ENCODE measurements at places on chromosomes 2 and 18.

DNA sequence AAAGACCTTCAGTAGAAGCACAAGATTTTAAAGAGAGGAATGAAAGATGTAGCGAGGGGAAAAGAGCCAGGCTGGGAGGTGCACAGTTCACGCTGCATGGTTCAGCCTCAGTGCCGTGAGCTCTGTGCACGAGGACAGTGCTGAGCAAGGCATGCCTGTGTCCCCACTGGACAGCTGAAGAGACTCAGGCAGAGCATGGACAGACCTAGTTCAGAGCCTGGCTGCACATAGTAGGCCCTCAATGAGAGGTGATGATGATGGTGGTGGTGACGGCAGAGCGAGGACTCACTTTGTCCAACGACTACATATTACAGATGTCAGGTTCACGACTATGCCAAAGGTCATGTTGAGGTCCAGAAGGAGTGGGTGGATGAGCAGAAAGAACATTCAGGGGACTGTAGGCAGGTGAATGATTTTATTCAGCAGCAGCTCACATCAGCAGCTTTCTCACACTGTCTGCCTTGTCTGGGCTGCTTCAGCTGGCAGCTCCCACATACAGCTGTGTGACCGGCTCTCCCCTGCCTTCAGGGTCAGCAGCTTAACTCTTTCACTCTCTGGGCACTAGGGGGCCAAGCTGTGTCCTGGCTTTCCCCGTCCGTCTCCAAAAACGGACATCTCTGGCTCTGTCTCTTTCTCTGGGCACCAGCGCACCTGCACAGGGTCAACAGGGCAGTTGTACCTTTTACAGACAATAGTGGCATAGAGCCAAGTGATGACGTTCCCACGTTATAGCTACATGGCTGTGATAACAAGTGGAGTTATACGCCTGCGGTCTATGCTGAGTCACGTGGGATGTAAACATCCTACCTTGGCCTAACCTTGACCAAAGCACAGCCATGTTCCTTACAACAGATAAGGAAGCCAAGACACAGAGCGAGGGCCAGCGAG is 128.8 kb upstream of the MSH6 start:
- no peaks in the 10 kb centered on the region for H3K36me3 ChIP-seq
- no peak overlapping the region for H3K4me3 ChIP-seq
- DNase-seq = no peak
- H3K27ac ChIP-seq = no peak overlapping the region
- no peaks in the 10 kb centered on the region for H3K4me1 ChIP-seq

DNA sequence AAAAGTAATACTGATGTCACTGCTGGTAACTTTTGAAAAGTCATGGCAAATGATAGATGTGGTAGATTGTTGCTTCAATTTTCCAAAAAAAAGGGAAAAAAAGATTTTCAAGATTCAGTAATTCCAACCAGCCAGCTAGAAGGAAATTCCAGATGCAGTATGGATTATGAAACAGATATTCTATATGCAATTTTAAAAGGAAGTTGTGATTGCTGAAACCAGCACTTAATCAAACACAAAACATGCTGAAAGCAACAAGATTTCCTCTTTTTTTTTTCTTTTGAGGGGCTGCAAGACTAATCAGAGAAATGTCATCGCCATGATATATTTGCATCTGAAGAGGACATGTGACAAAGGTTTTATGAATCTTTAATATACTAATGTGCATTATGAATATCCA is 5.1 kb upstream of the HNMT start:
- H3K27ac ChIP-seq = no peak overlapping the region
- no peaks in the 10 kb centered on the region for H3K4me1 ChIP-seq
- no peak for DNase-seq

- no peak overlapping the region for H3K27ac ChIP-seq
- H3K4me3 ChIP-seq = no peak overlapping the region
- no peaks in the 10 kb centered on the region for H3K27me3 ChIP-seq
- H3K4me1 ChIP-seq = no peaks in the 10 kb centered on the region
- DNase-seq = no peak
Observed at GRCh38 chr2:125313806-125314205, 1288.7 kb downstream of the CNTNAP5 start.

- H3K27ac ChIP-seq = no peak overlapping the region
- H3K36me3 ChIP-seq = no peaks in the 10 kb centered on the region
- H3K27me3 ChIP-seq = no peaks in the 10 kb centered on the region
- H3K4me3 ChIP-seq = no peak overlapping the region
Observed at GRCh38 chr2:224271617-224272236, 130.2 kb downstream of the FAM124B start.

DNA sequence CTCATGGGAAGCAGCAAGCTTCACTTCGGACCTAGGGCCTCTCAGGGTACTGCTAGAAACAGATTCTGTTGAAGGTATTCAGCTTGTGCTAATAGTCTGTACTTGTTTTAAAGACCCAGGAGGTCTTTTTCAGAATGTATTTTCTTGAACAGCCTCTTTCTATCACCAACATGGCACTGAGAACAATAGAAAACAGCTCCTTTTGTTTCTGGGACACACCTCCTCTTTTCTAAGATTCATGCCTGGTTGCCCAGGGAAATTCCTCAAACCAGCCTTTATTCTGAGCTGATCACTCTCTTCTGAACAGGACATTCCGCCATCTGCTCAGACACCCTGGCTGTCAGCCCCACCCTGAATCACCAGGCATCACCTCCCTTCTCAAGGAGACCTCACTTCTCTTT is 389.6 kb downstream of the TGIF1 start:
- no peaks in the 10 kb centered on the region for H3K27me3 ChIP-seq
- H3K4me1 ChIP-seq = no peaks in the 10 kb centered on the region
- H3K4me3 ChIP-seq = no peak overlapping the region
- DNase-seq = no peak
- H3K27ac ChIP-seq = no peak overlapping the region

DNA sequence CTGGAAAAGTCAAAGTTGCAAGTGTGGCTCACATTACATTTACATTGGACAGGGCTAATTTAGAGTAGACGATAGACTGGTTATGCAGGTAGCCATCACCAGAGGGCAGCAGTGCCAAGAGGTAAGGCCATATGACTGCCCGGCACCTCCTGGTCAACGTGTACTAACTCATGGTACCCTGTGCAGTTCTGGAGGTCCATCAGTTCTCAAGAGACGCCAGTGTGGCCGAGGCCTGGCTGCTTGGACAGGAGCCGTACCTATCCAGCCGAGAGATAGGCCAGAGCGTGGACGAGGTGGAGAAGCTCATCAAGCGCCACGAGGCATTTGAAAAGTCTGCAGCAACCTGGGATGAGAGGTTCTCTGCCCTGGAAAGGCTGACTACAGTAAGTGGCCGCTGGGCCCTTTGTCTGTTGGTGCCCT is 65.8 kb upstream of the EML6 start:
- no peak overlapping the region for H3K4me3 ChIP-seq
- DNase-seq = no peak
- H3K27ac ChIP-seq = no peak overlapping the region
- H3K4me1 ChIP-seq = no peaks in the 10 kb centered on the region
- peaks cover 81% of the 10 kb centered on the region for H3K36me3 ChIP-seq

DNA sequence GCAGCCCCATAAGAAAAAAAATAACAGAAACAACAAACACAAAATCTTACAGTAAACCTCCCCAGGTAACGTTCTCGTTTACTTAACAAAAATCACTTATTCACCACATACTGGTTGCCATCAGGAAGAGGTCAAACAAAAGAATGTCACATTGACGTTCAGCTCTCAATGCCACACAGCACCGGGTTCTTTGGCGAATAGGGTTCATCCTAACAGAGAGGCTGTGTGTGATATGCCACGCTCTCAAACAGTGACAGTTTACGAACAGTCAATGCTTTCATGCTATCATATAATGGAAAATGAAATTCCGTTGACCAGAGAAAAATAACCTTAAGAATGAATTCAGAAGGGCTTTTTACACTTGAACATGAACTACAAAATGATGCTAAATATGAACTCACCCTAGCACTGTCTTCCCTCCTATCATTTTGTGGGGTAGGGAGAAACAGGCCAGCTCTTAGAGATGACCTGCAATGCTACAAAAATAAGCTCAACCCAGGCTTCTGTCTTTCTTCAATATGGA is 2.0 kb downstream of the TMEM163 start:
- no peaks in the 10 kb centered on the region for H3K36me3 ChIP-seq
- DNase-seq = no peak
- H3K4me3 ChIP-seq = no peak overlapping the region
- no peak overlapping the region for H3K27ac ChIP-seq

DNA sequence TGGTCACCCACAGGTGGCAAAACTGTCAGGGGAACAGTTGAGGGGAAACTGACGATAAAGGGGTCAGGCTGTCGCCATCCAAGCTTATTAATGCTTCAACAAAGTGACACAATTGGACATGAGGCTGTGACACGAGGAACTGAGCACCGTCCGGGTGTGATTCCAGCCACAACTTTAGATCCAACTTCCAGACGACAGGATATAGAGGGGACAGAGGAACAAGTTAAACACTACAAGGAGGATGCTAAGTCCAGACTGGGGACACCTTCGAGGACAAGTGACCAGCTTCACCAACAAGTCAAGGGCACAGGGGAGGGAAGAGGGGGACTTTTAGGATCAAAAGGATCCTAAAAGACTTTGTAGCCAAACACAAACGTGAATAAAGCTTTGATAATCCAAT is 23.8 kb downstream of the BOK start:
- DNase-seq = no peak
- H3K4me3 ChIP-seq = no peak overlapping the region
- no peaks in the 10 kb centered on the region for H3K4me1 ChIP-seq
- no peak overlapping the region for H3K27ac ChIP-seq

- no peak for DNase-seq
- H3K36me3 ChIP-seq = peaks cover 4% of the 10 kb centered on the region
- H3K27me3 ChIP-seq = no peaks in the 10 kb centered on the region
- H3K27ac ChIP-seq = no peak overlapping the region
Observed at GRCh38 chr2:188529710-188530109, 238.0 kb downstream of the GULP1 start.

- no peak for DNase-seq
- H3K27me3 ChIP-seq = no peaks in the 10 kb centered on the region
- no peaks in the 10 kb centered on the region for H3K4me1 ChIP-seq
- H3K27ac ChIP-seq = no peak overlapping the region
- H3K36me3 ChIP-seq = no peaks in the 10 kb centered on the region
Observed at GRCh38 chr2:64383881-64384280, 70.1 kb upstream of the LGALSL start.

DNA sequence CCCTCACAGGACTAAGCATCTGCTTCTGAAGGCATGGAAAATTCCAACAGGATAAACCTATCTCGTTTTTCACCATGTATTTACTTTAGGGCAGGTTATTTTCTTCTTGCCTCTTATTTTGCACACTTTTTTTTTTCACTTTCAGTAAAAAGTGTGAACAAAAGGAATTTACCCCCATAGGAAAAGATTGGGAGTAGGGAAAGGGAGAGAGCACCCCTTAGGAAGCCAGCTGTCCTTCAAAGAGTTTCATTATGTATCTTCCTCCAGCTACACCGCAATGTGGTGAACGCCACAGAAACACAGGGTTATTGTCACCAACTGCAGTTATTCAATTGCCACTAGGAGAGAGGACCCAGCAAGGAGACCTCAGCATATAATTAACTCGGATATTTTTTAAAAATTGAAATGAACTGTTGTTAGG is 286.2 kb upstream of the VRK2 start:
- no peak overlapping the region for H3K4me3 ChIP-seq
- no peak overlapping the region for H3K27ac ChIP-seq
- no peaks in the 10 kb centered on the region for H3K27me3 ChIP-seq
- H3K4me1 ChIP-seq = no peaks in the 10 kb centered on the region

DNA sequence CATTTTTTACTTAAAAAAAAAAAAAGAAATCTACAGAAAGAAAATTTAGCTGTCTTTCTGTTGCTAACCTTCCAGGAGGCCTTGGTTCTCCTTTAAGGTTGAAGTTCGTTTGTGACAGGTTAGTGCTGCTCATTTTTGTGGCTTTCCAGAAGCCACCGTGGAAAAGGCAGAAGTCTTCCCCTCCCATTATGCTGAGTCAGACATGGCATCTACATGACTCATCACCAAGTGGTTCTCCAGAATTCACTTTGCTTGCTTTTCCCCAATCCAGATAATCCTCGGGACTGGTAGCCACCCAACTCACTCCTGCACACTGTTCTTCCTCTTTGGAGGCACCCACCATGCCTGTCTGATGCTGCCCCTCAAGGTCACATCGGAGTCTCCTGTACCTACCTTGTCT is 228.7 kb downstream of the PIK3C3 start:
- H3K27ac ChIP-seq = no peak overlapping the region
- no peak overlapping the region for H3K4me3 ChIP-seq
- DNase-seq = no peak

DNA sequence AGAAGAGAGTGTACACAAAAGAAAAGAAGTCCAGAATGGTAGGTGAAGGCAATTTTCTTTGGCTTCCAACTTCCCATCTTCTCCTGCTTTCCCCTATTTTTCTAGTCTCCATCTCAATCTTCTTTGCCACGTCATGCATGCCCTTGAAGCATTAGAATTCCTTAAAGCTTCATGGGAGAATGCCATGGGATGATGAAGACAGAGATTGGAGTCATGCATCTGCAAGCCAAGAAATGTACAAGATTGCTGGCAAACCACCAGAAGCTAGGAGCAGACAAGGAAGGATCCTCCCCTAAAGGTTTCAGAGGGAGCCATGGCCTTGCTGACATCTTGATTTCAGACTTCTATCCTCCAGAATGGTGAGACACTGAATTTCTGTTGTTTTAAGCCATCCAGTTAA is 305.9 kb downstream of the HRH4 start:
- no peak for DNase-seq
- H3K27ac ChIP-seq = no peak overlapping the region
- no peaks in the 10 kb centered on the region for H3K36me3 ChIP-seq
- H3K4me3 ChIP-seq = no peak overlapping the region

- H3K4me3 ChIP-seq = no peak overlapping the region
- no peak overlapping the region for H3K27ac ChIP-seq
- no peaks in the 10 kb centered on the region for H3K36me3 ChIP-seq
- no peaks in the 10 kb centered on the region for H3K4me1 ChIP-seq
- no peak for DNase-seq
- H3K27me3 ChIP-seq = no peaks in the 10 kb centered on the region
Observed at GRCh38 chr18:37691162-37691561, 125.6 kb upstream of the CELF4 start.

Data from ascending aorta (tissue), 2 donors.